ENCODE measurements at places on chromosomes 7 and 10.

DNA sequence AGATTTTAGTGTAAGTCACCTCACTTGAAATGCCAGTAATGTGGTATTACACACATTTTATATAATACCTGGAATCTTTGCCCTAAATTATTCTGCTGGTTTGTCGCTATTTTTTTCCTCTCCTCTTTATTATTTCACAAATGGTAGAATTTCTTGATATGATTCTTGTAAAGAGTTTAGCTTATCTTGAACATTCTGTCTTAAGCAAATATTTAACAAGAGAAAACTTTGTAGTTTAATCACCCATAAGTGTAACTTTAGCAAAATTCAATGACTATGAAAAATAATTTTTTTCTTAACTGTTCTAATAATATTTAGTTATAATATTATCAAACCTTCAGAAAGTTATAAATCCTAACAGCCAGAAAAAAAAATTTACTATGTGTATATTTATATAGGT, 56.7 kb downstream of the NHLRC2 start:
- no peak for DNase-seq

- no peak for DNase-seq
These were observed 94.7 kb upstream of the IMMP2L start for GRCh38 chr7:111657018-111657417.

- no peak for DNase-seq
These were observed 13.4 kb downstream of the HEPACAM2 start for GRCh38 chr7:93212881-93213280.

DNA sequence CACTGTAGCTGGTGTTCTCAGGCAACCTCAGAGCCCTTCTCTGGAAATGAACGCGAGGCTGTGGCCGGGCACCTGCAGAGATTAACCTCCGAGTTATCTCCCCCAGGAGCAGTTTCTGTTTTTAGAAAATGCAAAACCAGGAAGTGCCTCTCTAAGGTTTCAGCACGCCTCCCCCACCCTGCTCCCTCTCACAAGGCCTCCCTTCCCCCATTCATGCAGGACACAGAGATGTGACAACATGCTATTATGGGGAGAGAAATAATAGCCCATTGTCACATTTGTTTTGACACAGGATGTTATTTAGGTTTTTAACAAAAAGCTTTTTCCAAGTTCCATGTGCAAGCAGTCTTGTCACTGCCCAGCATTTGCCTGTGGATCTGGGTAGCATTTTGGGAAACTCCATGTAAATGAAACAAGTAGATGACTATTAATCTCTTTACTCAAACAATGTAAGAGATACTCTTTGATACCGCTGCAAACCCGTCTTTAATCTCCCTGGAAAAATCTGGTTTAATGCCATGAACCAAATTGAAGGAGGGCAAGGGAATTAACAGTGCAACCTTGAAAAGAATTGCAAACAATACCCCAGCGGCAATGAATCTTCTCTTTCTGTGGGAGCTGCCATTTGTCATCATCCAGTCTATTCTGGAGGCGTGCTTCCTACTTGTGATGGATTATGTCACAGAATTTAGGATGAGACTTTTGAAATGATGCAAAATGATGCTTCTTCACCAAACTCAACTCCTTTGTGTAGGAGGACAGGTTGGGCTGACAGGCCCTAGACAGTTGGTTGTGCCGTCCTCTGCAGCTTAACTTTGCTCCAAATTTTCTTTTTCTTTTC, 86.5 kb upstream of the NMT2 start:
- DNase-seq: no peak

- no peak for DNase-seq
These were observed 718 bp upstream of the CTBP2 start for GRCh38 chr10:125160856-125161706.

GRCh38 chr10:75875740-75876139, 444.3 kb downstream of the LRMDA start:
- no peak for DNase-seq

GRCh38 chr7:45500257-45500656, 73.9 kb upstream of the ADCY1 start:
- DNase-seq: no peak

- DNase-seq: no peak
These were observed 32.0 kb upstream of the PSAP start for GRCh38 chr10:71882813-71883659.

GRCh38 chr10:4498711-4499251, 327.2 kb upstream of the AKR1E2 start:
- no peak for DNase-seq

GRCh38 chr7:119935418-119936025, 337.5 kb upstream of the KCND2 start:
- no peak for DNase-seq

DNA sequence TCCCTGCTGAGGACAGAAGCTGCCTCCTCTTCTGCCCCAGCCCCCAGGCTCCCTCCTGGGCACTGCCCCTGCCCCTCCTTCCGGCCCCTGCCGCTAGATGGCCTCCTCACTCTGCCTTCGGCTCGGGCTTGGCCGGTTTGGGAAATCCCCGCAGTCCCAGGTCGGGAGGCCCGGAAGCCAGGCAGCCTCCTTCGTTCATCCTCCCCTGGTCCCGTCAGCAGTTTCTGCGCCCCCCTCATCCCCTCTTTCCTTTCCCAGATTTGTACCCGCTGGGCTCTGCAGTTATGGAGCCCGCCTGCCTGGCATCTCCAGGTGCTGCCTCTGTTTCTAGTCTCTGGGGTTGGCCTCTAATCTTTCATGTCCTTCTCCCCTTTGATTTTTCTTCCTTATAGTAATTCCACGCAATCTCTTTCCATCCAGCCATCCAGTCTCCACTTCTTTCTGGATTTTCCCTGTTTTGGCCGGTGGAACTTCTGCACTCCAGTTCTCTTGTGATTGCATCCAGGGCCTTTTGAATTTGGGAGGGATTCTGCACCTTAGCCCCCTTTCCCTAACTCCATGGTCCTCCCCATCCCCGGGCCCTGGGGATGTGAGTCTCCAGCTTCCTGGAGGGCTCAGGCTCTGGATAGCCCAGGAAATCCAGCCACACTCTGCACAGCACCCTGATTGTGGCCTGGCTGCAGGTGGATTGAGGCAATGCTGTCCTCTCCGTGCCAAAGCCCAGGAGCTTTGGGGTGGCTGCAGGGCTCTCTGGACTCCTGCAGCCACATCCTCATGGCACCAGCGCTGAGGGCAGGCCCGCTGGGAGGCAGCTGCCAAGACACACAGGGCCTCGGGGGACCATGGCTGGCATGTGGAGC, 3.3 kb upstream of the SHH start:
- peak; percentile 89 for DNase-seq

- DNase-seq: no peak
These were observed 12.2 kb upstream of the ZNF746 start for GRCh38 chr7:149509774-149510173.

- DNase-seq: no peak
These were observed 26.5 kb downstream of the BRI3 start for GRCh38 chr7:98307971-98308466.

DNA sequence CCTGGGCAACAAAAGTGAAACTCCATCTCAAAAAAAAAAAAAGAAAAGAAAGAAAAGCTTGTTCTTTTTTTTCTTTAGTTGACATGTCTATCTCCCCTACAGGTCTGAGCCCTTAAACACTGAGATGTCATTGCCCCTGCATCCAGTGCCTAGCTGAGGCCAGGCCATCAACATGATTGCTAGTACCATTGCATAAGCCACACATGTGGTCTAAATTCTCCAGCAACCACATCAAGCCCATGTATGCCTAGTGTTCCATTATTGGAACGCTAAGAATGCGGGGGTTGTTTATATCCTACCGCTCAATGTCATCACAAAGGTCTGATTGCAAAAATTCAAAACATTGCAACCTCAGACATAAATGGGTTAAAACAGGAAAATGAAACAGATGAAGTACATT, 62.7 kb downstream of the NPTX2 start:
- no peak for DNase-seq

DNA sequence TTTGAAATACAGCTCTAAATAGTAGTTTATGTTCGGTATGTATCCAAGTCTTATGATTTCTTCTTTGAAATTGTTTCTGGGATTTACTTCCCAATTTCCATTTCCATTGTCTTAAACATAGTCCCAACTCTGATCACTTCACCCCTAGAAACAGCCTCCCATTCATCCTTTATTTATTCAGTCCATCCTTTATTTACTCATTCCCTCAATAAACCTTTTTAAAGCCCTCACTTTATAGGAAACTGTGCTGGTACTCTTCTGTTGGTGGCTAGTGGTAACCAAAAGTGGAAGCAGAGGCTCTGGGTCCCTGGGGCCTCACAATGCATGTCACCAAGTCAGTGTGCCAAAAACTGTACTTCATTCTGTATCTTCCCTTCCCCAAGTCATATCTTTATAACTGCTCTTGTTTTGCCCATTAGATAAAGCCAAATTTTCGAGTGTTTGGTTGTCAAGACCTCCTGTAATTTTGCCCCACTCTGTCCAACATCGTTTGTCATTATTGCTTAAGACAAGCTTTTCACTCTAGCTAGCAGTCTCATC, 3.9 kb upstream of the EPC1 start:
- no peak for DNase-seq

DNA sequence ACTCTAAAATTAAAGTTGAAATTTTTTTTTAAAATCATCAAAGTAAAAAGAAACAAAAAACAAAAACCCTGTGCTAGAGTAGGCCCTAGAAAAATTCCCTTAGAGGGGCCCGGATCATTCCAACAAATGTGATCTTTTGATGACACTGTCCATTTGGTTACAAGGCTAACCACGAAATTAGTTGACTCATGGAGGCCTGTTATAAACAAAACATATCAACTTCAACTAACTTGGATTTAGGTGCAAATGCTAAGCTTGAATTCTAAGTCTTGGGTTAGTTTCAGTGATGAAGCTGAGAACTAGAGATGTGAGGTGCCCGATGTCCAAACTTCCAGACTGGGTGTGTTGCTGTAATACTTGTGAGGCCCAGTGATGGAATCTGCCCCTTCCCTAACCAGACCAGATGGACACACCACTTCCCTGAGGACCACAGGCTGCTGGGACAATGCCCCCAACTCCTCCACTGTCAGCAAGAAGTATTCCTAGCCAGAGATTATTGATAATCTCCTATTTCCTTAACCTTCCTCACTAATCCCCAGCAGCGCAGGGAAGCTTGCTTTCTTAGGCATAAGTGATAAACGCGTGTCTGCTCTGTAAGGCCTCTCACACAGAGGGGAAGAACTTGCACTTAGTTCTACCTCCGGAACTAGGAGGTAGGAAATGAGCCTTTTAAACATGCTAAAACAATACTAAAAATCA, 108.7 kb downstream of the RAPGEF5 start:
- DNase-seq: no peak

GRCh38 chr10:79401015-79401921, 44.2 kb downstream of the ZCCHC24 start:
- no peak for DNase-seq

DNA sequence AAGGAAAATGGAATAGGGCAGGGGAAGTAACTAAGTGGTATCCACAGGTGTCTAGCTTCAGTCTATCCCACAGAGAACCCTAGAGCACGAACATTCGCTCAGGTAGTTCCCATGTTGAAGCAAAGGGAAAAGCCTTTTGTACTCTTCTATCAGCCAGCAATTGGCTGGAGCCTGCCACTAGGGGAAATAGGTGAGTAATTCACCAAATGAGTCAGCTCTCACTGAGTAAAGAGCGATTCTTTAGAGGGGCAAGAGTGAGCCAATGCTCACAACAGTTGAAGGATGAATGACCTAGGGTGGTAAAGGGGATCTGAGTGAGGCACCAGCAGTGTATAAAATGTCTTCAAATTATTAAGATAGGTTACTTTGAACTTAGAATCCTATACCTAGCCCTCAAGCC, 94.1 kb upstream of the ZNF800 start:
- no peak for DNase-seq

DNA sequence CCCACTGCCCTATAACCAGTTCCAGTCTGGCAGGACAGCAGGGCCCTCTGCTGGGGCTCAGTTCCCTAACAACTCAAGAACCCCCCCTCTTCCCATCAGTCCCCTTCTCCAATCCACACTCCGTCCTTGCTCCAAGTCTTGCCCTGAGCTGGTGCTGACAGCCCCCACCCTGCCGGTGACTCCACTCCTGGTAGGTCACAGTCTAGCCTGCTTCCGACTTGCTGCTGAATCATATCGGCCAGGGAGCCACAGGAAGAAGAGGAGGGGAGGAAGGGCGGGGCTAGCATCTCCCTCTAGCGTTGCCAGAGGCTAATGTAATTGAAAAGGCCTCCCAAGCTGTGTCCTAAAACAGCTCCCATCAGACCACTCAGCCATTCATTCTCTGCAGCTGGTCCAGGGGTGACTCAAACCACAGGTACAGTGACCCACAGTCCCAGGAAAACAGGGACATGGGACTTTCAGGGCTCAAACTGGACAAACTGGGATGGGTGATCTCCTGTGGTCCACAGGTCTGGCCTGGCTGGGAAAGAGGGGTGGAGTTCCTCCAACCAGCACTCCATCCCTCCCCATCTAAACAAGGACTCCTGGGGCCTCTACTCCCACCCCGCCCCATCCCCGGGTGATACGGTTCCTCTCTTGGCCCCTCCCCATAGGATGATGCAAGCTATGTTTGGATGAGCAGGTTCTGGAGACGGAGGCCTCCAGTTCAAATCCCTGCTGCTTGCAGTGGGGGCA, 158.8 kb downstream of the SH3PXD2A start:
- DNase-seq: peak; percentile 85

DNA sequence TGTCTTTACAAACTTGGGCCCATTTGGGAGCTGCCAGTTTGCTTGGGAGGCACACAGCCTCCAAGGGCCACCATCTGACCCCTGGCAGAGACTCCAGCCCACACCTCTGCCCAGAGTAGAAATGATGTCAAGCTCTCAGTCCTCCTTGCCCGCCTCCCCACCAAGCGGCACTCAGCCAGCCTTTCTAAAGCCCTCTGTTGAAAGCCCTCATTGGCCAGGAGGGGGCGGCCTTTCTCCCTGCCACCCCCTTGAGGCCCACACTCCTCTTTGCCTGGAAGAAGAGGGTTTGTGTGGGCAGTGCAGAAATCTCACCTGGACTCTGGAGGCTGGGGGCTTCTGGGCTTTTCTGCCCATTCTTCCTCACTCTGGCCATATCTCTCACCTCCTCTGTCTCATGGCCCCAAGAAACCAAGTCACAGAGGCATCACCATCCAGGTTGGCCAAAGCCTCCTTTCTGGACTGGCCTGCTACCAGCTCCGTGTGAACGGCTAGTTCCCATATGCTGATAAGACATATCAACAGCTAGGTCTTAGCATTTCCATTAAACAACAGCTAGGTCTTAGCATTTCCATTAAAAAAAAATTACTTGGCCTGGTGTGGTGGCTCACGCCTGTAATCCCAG, 36.1 kb downstream of the UBTD1 start:
- DNase-seq: peak; percentile 54

DNA sequence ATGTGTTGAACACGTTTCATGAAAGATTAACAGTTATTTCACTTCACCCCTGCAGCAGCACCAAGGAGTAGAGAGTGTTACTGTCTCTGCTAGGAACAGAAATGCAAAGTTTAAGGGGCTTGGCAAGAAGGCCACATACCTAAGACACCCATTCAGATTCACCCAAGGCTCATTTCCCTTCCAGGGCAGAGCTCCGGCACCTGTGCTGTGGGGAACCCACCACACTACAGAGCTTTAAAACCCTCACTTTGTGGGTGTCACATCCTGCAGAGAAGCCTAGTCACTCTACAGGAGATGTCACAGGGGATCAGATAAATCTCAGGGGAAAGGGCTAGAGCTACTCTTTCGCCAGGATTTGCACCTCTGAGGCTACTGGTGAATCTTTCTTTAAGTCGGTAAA, 176.1 kb upstream of the KLF6 start:
- no peak for DNase-seq

GRCh38 chr10:73017955-73018480, 63.4 kb upstream of the PLA2G12B start:
- no peak for DNase-seq
